Stimulated activated CD8-positive, alpha-beta memory T cell treated with anti-CD3 and anti-CD28 coated beads, Interleukin-15, amount 100 ng/mL, for 1 hour (primary cell): ENCODE measurements at places on chromosomes 3 and 15.

- no peak for DNase-seq
Observed at GRCh38 chr3:108486941-108487340, 23.5 kb downstream of the MYH15 start.

- no peak for DNase-seq
Observed at GRCh38 chr3:14757153-14757700, 61.5 kb upstream of the FGD5 start.

DNA sequence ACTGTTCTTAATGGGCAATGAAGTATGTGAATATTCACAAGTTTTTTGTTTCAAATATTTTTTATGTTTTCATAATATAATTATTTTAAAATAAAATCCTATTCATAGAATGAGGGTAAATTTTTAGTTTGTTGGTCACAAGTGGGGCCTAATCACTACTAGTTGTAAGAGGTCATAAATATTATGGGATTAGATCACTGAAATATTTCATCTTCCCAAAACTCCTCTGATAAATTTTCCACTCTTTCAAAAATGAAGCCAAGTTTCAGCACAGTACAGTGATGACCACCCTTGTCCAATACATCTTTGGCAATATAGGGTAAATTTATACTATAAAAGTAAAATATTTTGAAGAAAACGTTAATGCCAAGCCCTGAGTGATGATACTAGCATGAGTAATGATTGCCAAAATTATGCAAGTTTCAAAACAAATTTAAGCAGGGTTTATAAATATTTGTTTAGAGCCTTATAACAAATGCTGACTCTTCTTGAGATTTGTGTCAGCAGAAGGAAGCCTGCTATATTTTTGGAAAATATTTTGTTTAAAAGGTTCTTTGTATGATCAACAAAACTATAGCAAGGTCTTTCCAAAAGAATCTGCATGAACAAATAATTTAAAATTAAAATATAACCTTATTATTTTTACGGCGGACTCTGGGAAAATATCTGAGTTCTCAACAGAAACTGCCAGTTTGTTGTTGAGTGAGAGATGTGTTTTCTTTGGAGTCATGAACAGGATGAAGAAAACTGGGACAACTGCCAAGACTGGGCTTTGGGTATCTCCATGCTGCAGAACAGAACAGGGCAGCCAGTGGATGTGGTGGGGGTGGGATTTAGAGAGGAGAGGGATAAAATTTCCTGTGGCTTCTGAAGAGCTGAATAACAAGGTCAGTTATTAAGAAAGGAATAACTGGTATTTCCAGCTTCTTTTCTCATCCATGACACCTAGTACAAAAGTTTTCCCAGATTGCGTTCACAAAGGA lies 17.9 kb upstream of the TM4SF1 start:
- DNase-seq, result no peak

DNA sequence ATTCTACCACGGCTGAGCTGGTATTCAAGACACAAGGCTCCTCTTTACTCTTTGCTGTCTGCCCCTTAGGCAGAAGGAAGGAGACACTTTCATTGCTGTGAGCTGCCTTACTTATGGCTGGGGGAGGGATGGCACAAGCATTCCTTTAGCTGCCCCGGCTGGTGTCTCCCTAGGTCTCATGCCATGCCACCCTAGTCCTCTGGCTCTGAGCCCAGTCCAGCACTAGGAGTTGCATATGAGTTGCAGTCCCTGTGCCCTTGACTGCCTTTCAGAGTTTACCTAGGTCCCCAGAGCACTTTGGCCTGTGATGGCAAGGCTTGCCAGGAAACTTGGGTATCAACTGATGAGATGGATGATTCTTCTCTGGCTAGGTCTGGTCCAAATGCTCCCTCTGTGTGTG lies 296.4 kb downstream of the RBMS3 start:
- no peak for DNase-seq

- DNase-seq, result peak; percentile 41
Observed at GRCh38 chr3:40179016-40179415, 130.5 kb upstream of the EIF1B start.

DNA sequence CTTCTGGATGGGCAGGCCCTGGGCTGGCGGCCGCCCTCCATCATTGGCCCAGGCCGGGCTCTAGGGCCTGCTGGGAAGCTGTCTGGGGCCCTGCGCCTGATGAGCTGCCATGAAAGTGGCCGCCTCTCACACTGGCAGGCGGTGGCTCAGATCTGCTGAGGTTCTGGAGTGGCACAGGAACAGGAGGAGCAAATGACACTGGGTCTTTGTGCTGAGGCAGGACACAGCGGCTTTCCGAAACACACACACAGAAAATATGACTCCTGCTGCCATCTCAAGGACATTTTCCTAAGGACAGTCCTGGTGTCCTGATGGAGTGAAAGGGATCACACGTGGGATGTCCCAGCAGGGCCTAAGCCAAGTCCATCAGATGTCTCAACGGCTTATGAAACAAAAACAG lies 103.5 kb downstream of the NUP210 start:
- DNase-seq, result no peak

DNA sequence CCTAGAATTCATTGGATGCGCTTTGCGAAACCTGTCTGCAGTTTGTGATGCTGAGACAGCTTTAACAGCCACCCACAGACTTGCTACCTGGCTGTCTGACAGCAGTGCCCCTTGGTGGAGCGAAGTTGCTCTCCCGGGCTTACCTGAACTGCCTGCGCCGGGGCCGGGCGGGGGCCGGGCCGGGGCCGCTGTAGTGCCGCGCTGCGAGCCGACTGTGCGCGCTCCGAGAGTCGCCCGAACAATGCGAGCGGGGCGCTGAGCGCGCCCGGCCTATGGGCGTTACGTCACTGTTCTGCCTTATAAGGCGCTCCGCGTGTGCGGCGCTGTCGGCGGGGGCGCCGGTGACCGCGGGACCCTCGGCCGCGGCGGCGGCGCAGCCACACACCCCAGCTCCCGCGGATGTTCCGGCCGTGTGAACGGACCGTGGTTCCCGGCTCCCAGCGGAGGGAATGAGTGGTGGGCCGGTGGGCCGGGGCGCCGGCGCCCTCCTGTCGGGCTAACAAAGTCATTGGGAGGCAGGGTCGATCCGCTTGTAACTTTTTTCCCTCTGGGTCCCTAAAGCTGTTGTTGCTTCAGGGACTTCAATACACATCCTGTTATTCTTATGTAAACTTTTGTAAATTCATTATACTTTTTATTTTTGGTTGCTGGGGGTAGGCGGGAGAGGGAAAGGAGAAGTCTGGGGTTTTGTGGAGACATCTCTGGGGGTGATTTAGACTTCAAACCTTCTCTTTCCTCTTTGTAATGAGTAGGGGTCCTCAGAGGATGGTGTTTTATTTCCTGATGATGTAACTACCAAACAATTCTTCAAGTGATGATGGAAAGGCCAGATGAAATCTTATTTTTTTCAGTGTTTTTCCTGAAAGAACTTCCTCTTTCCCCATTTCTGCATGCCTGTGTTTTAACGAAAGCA lies 58.5 kb downstream of the CMSS1 start:
- peak; percentile 32 for DNase-seq

GRCh38 chr3:34483311-34483887 lies 685.0 kb downstream of the PDCD6IP start:
- DNase-seq, result no peak

DNA sequence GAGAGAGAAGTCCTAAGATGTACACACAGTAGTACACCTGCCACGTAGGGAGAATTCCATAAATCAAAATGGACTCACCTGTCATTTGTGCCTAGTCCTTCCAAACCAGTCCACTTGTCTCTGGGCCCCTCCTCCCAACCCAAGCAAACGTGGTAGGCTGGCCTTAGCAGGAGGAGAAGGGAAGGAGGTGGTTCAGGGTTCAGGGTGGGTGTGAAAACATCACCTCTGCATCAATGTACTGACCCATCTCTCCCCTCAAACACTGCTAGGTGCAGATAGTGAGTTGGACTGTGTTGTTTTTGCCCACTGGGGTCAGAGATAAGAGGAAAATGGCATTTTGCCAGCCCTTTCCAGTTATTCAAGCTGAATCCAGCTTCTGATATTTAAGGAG lies 99.3 kb downstream of the MME start:
- no peak for DNase-seq

DNA sequence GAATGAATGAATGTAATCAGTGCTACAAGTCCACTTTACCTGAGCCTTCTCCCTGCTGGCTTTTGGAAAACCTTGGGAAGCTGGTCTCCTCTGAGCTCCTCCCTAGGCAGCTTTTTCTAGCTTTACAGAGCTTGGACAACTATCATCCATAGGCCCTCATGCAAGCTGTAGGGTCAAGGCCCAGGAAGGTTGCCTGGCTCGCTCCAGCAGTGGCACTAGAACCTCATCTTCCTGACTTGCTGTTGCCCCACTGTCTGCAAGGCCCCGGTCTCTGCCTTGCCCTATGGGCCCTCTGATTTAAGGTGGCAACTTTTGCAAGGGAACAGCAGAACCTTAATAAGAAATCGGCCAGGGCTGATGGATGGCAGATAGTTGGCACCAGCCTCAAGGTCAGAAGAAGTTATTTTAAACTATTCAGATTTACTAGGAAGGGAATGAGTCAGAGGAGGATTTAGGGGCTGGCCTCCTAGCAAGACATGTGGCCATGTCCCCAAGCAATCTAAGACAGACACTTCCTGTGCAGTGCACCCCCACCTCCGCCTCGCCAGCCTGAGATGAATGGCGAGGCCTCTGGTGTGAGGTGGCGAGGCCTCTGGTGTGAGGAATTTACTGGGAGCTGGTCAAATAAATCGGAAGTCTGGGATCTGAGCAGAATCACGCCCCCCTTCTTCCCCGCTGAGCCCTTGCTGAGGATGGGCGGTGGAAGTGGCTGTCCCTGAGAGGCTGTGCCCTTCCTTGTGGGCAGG lies 180.8 kb downstream of the MEGF11 start:
- no peak for DNase-seq

DNA sequence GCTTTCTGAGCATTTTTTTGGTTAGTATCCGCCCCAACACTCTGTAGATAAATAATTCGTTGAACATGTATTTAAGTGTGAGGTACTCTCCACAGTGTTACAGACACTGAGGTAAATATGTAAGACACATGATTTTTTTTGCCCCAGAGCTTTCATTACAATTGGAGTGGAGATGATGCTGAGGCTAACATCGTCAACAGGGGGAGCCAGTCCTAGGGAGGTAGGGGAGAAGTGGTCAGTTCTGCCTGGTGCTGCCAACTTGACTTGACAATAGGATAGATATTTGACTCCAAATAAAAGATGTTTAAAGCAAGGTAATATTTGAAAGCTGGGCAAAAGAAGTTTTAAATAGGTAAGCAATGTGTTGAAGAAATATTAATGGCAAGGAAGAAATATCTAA lies 295.7 kb downstream of the UNC13C start:
- no peak for DNase-seq

DNA sequence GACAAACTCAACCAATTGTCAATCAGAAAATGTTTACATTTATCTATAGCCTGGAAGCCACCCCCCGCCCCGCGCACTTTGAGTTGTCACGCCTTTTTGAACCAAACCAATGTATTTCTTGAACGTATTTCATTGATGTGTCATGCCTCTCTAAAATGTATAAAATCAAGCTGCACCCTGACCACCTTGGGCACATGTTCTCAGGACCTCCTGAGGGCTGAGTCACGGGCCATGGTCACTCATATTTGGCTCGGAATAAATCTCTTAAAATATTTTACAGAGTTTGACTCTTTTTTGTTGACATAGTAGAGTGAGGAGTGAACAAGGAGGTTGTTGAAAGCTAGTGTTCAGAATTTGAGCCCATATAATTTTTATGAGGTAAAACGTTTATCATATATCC lies 6.5 kb downstream of the MCTP2 start:
- DNase-seq, result no peak

DNA sequence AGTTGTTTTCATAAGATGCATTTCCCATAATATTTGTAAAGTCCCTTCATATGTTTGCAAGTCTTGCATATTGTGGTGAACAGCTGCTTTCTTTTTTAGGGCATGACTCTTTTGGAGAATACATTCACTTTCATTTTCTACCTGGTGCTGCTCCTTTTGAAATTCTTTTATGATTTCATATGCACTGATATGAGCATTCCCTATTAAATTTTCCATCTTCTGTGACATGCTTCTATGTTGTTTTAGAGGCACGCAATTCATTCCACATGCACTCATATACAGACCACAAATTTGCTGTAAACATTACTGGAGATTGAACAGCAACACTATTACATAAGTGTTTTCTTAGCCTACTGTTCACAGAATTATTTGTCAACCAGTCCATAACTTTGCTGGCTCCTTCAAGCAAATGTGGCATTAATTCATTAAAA lies 92.8 kb upstream of the TNFSF10 start:
- DNase-seq, result no peak

DNA sequence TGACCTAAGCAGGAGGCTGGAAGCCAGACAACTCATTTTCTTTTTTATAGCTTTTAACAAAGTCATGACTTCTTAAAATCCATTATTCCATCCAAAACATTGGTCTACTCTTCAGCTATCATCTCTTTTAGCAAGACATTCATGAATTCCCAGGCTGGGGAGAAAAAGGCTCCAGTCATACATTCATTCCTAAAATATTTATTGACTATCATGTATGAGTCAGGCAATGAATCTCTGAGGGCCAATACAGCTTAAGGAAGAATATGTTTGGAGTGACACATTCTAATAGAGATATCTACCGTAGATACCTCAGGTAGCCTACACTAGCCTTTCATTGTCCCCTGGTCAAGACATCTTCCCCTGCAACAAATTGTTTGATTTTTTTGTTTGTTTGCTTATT lies 196.4 kb upstream of the NANOGP8 start:
- DNase-seq, result no peak

DNA sequence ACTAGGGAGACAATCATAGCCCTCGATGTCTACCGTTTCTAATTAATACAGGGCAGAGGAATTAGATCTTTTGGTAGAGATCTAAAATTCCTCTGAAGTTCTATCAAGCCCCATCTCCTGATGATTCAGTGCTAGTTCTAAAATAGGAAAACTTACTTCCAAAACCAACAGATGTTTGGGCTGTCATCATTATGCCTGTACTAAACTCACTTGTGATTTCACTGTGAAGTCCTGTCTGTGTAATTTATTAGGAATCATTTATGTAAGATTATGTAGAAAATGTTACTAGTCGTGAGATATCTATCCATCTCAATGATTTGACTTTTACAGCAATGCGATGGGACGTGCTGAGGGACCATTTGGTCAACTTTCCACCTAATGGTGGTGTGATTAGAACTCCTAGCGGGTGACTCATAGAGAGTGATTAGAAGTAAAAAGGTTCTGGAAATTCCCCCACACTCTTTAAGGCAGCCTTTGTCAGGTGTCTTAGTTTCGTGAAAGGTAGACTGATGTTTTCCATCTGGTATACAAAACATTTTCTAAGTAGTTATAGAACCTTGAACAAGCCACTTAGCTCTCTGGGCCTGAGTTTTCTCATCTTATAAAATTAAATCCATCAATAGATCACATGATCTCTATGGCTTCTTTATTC lies 34.2 kb downstream of the LIPC start:
- DNase-seq, result no peak

GRCh38 chr3:182809531-182809930 lies 16.2 kb downstream of the ATP11B start:
- no peak for DNase-seq

DNA sequence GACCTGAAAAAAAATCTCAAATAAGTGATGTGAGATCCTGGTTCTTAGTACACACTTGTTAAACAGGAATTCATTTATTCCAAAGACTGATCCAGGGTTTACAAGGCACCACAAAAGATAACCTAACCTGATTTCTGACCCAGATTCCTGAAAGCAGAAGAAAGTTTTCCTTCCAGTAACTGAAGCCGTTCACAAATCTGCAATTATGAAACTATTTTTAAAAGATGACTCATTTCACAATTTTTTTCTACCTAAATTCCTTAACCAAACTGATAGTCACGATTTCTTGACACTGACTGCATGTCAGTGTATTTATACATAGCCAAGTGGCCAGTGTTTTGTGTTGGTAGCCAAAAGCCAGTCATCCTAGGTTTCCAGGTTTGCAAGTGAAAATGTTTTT lies 17.1 kb downstream of the SLC9A9 start:
- no peak for DNase-seq

GRCh38 chr15:101499863-101500713 lies 10.6 kb upstream of the PCSK6 start:
- DNase-seq, result no peak
